AG20443 (cell line): ENCODE measurements at places on chromosomes 2 and 18.

GRCh38 chr18:65415098-65415497 lies 335.7 kb upstream of the CDH7 start:
- DNase-seq, result no peak

DNA sequence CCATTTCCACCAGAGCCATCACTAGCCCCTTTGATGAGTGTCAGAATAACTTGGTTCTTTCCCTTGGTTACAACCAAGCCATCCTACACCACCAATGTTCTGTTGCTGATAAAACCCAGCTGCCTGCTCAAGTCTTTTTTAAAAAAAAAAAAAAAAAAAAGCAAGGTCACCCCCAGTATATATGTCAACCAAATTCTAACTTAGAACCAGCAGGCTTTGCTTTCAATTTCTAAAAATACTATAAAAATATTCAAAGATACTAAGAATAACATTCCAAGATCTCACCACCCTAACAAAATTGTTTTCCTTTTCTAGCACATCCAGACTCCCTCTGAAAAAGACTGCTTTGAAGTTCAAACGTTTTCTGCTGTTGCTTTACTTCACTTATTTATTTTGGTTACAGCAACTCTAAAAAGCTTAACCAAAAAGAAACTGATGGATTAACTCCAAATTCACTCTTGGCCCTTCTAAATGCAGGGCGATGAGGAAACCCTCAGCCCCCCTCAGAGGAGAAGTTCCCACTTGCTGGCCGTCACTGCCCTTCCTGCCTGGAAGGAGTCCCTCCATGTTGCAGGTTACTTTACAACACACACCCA lies 10.9 kb downstream of the UXS1 start:
- no peak for DNase-seq

DNA sequence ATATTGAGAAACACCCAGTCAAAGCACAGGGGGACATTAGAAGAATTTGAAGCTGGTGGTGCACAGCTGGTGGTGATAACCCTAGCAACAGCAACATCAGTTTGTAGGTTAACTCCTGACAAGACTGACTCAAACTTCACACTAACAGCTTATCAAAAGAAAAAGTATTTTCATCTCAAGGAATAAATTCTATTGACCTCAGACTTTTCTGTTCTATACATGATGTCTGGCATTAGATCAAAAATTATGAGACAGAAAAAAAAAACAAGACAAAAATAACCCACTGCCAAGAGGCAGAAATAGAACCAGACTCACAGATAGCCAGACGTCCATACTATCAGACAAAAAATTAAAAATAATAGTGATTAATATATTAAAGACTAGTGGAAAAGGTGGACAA lies 126.1 kb downstream of the COL6A3 start:
- no peak for DNase-seq

DNA sequence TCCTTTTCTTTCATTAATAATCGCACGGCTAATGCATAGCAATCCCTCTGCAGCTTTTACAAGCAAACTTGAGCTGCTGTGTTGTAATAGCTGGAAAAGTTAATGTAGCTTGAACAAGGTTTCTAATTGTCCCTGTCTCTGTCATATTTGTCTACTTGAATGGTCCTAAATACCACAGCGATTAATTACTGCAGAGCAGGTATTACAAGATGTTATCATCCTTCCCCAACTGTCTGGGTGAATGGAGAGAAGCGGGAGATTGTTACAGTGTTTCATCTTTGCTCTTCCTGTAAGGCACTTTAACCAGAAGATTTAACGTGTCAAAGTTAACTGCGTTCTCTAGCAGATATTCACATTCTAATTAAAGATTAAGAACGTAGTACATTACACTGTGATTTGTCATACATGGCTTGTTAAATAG lies 422.2 kb upstream of the POU3F3 start:
- DNase-seq, result no peak

DNA sequence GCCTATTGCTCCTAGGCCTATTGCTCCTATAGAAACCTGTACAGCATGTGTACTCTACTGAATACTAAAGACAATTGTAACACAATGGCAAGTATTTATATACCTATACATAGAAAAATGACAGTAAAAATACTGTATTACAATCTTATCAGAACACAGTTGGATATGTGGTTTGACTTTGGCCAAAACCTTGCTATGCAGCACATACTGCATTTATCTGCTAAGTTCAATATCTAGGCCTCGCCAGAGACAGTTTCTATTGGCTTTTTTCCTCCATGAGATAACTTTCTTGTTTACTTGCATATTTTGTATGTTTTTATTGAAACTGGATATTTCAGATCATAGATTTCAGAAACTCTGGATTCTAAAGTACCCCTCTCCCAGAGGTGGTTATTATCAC lies 19.3 kb upstream of the TMEM87B start:
- no peak for DNase-seq

DNA sequence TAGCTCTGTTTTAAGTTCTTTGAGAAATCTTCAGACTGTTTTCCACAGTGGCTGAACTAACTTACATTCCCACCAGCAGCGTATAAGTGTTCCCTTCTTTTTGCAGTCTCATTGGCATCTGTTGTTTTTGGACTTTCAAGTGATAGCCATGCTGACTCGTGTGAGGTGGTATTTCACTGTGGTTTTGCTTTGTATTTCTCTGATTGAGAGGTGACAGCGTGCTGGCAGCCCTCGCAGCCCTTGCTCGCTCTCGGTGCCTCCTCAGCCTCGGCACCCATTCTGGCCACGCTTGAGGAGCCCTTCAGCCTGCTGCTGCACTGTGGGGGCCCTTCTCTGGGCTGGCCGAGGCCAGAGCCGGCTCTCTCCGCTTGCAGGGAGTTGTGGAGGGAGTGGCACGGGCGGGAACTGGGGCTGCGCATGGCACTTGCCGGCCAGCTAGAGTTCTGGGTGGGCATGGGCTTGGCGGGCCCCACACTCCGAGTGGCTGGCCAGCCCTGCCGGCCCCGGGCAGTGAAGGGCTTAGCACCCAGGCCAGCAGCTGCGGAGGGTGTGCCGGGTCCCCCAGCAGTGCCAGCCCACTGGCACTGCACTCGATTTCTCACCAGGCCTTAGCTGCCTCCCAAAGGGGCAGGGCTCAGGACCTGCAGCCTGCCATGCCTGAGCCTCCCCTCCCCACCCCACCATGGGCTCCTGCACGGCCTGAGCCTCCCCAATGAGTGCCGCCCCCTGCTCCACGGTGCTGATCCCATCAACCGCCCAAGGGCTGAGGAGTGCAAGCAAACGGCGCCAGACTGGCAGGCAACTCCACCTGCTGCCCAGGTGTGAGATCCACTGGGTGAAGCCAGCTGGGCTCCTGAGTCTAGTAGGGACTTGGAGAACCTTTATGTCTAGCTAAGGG lies 151.8 kb downstream of the IRS1 start:
- DNase-seq, result no peak

DNA sequence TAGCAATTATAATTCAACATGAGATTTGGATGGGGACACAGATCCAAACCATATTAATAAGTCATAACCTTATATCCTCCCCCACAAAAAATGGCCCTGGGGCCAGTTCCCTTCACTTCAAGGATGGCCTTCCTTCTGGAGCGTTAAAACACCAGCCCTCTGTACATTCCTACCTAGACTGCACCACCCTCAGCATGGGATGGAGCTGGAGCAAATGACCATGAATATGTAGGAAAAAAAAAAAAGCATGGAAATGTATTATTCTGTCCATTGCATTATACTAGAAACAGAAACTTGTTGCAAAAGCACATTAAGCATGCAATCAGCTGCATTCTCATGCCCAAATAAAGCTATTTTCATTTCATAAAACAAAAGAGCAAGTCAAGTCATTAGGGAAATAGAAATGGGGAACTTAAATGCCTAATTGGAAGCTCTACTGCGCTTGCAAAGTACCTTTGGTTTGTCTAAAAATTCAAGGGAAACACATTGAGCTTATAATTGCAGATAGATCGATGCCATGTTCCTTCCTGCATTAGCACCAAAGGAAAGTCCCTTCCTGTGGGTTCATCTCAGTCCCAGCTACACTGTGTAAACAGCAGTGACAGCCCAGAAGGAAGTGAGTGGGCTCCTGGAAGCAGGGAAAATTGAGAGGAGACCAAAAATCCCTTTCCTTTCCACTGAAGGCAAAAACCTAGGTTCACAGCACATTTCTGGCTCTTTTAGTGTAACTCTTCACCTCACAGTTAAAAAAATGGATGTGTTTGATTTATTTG lies 252.0 kb upstream of the KLHL29 start:
- DNase-seq, result no peak

- DNase-seq, result no peak
These were observed 34.8 kb upstream of the SP5 start for GRCh38 chr2:170680172-170680941.

DNA sequence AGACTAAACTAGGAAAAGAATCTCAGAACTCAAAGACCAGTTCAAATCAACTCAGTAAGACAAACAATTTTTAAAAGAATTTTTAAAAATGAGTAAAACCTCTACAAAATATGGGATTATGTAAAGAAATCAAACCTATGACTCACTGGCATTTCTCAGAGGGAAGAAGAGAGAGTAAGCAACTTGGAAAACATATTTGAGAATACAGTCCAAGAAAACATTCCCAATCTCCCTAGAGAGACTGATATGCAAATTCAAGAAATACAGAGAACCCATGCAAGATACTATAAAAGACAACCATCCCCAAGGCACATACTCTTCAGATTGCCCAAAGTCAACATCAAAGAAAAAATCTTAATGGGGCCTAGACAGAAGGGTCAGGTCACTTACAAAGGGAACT lies 162.7 kb downstream of the WDPCP start:
- DNase-seq, result peak; percentile 15

GRCh38 chr2:195312662-195313061 lies 344.4 kb upstream of the SLC39A10 start:
- no peak for DNase-seq

- no peak for DNase-seq
These were observed 6.4 kb upstream of the PSMD1 start for GRCh38 chr2:231050018-231050901.

- DNase-seq, result no peak
These were observed 148.7 kb downstream of the NDUFA10 start for GRCh38 chr2:239876271-239876947.

DNA sequence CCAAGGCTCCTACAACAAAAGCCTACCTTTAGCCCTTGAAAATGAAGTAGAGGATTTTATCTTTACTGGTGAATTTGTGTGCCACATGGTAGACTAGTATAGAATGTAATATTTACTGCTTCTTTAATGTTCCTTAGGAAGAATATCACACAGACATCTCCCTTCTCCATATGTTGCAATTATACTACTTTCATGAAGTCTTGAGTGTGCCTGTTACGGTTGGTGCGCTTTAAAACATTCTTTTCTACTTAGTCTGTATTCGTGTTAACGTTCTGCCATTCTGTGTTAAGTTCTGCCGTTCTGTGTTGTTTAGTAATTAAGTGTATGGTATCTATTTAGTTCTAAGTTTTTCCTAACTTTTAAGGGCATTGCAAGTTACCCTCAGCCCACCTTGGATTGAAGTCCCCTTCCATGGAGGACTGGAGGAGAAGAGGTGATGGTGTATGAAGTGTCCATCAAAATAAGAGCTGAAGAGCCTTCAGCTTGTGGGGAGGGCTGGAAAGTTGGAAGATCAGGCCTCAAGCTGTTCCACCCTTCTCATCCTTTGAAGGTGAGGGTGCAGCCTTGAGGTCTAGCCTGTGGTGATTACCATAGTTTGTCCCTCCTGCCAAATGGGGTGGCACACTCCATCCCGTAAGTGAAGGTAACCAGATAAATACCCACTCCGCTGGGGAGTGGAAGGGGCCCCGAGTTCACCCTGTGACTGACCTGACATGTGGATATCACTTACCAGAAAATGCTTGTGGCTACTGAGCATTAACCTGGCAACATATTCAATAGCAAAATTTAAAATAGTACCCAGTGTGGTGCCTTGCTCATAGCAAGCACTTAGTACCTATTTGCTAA lies 131.3 kb downstream of the SPTBN1 start:
- DNase-seq, result no peak

DNA sequence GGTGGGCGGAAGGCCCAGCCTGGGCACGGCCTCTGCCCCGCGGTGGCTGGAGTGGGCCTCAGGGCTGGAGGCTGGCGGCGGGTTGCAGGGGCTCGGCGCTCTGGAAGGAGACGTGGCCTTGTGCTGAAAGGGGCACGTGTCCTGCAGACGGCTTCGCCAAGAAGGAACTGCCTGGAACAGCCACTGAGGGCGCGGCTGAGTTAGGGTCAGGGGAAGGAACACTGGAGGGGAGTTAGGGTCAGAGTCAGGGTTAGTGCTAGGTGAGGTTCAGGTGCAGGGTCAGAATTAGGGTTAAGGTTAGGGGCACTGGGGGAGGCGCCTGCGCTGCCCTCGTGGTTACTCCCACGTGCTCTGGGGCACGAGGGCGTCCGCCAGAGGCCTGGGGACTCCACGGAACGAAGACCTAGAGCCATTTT lies 933 bp upstream of the ADNP2 start:
- DNase-seq, result no peak

GRCh38 chr2:150339951-150340350 lies 147.5 kb downstream of the RND3 start:
- DNase-seq, result peak; percentile 19

GRCh38 chr2:85772019-85772745 lies 18.4 kb downstream of the ATOH8 start:
- peak; percentile 97 for DNase-seq

- no peak for DNase-seq
These were observed 764.6 kb upstream of the PKDCC start for GRCh38 chr2:41283079-41283775.

GRCh38 chr2:196558497-196558896 lies 81.0 kb upstream of the CCDC150 start:
- no peak for DNase-seq

- DNase-seq, result peak; percentile 87
These were observed 95.0 kb downstream of the DGKD start for GRCh38 chr2:233449081-233449901.

DNA sequence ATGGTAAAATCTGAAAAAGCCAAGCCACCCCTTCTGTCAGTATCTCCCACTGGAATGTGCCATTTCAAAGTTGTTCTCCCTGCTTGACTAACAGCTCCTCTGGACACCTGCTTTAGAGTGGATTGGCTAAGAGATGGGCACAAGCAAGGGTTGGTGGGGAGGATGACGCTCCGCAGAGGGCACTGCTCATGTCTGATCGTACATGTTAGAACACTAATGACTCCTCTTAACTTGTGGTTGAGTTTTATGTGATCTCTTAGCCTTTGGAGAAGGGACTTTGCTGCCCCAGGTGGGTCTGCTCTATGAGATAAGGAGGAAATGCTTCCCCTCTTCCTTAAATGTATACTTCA lies 8.2 kb upstream of the KIAA2012 start:
- no peak for DNase-seq

- no peak for DNase-seq
These were observed 31.4 kb upstream of the IL18RAP start for GRCh38 chr2:102391565-102391964.

- no peak for DNase-seq
These were observed 284.1 kb downstream of the MYCN start for GRCh38 chr2:16224298-16225045.

GRCh38 chr18:23541349-23542093 lies 38.2 kb downstream of the RMC1 start:
- DNase-seq, result no peak

GRCh38 chr2:231263118-231263831 lies 64.8 kb downstream of the ARMC9 start:
- DNase-seq, result no peak

- no peak for DNase-seq
These were observed 29.2 kb downstream of the KCNG3 start for GRCh38 chr2:42464631-42465030.

- peak; percentile 64 for DNase-seq
These were observed 32.8 kb downstream of the FAM124B start for GRCh38 chr2:224369028-224369632.

GRCh38 chr2:235025800-235026536 lies 74.2 kb downstream of the SH3BP4 start:
- DNase-seq, result peak; percentile 53

- peak; percentile 38 for DNase-seq
These were observed 89.1 kb upstream of the KLF7 start for GRCh38 chr2:207254591-207255464.
